ENCODE measurements at places on chromosomes 1 and 21. TPM values are rescaled to one million over a fixed set of nuclear protein-coding genes. Genes with fewer than 3 reads are reported as not detected.

Gene WNT9A
- total RNA-seq, result 4.5 TPM

Gene RORC
- not detected for total RNA-seq

Gene TMEM269
- 0.98 TPM for total RNA-seq

Gene HSD11B1
- not detected for total RNA-seq

Gene ABL2
- 22.7 TPM for total RNA-seq

- DNase-seq, result no peak
These were observed 33.4 kb downstream of the NUCKS1 start for GRCh38 chr1:205716371-205717132.

GRCh38 chr1:115670476-115671175 is 28.9 kb downstream of the VANGL1 start:
- DNase-seq, result no peak

GRCh38 chr1:235074523-235075047 is 54.1 kb downstream of the TOMM20 start:
- DNase-seq, result no peak

DNA sequence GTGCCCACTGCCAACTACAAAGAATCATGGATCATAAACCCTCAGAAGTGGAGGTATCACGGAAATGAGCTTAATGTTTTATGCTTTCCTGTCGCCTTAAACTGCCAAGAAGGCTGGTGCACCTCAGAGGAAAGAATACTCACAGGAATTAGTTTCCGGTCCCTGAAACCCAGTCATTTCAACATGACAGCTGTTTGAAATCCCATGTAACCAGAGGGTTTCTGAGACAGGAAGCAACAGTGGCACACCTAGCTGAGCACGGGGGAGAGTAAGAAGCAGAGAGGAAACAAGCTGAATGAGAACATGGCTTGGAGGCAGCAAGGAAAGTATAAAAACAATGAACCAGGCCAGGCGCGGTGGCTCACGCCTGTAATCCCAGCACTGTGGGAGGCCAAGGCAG is 3.9 kb downstream of the JAK1 start:
- DNase-seq, result no peak
